ENCODE measurements at places on chromosomes 3 and 15. TPM values are rescaled to one million over a fixed set of nuclear protein-coding genes. Genes with fewer than 3 reads are reported as not detected.

GRCh38 chr3:10232137-10232536 is 16.1 kb upstream of the TATDN2 start:
- DNase-seq, result no peak

GRCh38 chr3:64141476-64141875 is 83.8 kb downstream of the PRICKLE2 start:
- DNase-seq, result no peak

- DNase-seq, result no peak
These were observed 560.5 kb upstream of the ZNF717 start for GRCh38 chr3:76345878-76346277.

- no peak for DNase-seq
These were observed 252.7 kb downstream of the TJP1 start for GRCh38 chr15:29569533-29570092.

DNA sequence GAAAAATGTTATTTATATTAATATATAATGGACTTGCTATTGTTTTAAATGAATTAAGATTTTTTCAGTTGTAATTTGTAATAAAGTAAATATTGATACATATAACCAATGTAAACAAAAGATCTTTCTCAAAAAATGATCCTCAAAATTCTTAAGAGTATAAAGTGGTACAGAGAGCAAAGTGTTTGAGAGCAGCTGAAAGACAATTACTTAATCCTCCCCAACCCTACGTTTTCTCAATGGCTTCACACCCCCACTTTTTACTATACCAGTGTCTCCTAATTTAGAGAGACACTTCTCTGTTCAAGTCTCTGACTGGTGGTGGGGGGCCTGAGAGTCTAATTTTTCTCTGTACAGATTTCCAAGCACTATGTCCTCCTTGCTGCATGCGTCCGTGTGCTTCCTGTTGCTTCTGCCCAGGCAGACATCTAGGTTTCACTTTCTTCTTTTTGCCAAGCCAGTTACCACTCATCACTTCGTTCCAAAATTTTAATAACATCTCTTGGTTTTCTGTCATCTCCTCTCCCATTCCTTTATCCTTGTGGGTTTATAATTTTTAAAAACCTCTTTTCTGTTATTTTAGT is 276.3 kb upstream of the DNAJC19 start:
- no peak for DNase-seq

DNA sequence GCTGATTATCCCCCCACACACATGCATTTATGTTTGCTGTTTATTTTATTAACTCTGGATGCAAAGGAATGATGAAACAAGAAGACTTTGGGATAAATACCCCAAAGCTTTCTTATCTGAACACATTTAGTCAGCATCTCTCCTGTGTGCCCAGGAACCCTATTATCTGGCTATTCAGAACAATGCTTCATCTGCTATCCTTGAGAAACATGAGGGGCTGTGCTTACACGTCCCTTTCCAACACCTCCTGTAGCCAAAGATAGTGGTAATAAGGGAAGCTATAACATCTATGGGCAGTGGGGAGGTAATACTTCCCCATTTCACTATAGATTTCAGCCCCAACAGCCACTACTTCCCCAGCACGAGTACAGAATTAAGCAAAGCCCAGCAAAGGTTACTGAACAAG is 94.7 kb downstream of the SSR3 start:
- no peak for DNase-seq

RHCG gene
- total RNA-seq, result not detected

DNA sequence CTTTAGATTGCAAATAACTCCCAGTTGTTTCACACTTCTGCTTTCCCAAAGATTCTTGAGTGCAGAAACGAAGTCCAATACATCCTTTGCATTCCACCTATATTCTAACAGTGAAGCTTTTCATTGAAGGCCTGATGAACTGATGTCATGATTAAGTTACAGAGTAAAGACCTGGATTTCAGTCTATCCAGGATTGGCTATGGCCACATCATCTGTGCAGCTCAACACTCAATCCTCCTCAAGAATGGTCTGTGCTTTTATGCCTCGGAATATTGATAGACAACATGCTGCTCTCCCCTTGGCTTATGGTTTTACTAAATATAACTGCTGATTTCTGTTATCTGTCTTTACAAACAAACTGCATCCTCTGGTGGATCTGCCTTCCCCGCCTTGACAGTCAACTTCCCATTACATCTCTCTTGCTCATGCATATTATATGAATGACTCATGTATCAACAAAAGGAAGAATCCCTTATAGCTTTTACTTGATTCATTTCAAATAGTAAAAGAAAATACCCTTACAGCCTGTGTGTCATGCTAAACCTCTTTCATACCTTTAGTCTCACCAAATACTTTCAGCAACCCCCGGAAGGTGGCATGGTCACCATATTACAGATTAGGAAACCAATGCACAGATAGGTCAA is 59.5 kb downstream of the SCN11A start:
- no peak for DNase-seq

DNA sequence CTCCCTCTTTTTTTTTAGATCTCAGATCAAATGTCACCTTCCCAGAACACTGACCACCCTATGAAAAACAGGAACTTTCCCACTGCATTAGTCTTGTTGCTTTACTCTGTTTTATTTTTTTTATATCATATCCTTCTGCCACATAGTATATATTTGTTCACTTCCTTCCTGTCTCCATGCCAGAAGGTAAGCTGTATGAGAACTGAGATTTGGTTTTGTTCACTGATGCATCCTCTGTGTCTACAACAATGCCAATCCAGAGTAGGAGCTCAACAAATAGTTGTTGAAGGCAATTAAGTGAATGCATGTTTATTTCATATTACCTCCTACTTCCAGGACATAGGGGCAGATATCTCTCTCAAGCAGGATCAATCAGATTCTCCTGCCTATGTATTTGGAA is 114.4 kb downstream of the TPRG1 start:
- DNase-seq, result no peak

THSD4 gene
- not detected for total RNA-seq

SLC22A14 gene
- not detected for total RNA-seq

CNTN6 gene
- total RNA-seq, result not detected

GRCh38 chr3:169629895-169630294 is 33.6 kb downstream of the MECOM start:
- DNase-seq, result no peak

GRCh38 chr3:97838393-97838792 is 16.6 kb downstream of the CRYBG3 start:
- no peak for DNase-seq
